Stimulated activated CD4-positive, alpha-beta T cell treated with anti-CD3 and anti-CD28 coated beads, TNF-alpha, amount 100 ng/mL, for 1 hour (primary cell): ENCODE measurements at places on chromosomes 12 and 14.

GRCh38 chr12:111448846-111449790, 43.4 kb downstream of the SH2B3 start:
- DNase-seq: no peak

DNA sequence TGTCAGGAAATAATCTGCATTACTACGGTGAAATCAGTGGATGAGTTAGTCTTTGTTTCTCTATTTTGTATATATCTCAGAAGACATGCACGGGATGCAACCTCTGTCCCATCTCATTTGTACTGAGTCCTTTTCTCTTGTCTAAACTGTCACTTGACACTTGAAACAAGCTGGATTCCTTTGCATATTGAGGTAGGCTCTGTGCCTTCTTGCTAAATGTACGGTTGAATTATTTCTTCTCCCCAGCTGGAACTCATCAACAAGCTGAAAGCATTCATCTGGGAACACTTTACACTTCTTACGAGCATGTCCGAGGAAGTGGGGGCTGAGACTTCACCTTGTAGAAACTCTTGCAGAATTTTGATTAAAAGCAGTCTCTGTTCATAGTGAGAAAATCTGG, 119.5 kb downstream of the VEZT start:
- no peak for DNase-seq

DNA sequence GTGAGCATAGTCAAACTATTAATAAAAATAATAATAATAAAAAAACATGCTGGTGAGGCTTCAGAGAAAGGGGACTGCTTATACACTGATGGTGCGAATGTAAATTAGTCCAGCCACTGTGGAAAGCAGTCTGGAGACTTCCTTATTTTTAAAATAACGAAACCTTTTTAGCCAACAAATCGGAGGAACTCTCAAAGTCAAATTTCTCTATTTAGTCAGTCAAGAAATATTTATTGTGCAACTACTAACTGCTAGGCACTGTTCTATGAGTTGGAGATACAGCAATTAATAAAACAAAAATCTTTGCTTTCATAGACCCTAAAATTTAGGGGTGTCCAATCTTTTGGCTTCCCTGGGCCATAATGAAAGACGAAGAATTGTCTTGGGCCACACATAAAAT, 10.8 kb downstream of the TAOK3 start:
- DNase-seq: no peak

DNA sequence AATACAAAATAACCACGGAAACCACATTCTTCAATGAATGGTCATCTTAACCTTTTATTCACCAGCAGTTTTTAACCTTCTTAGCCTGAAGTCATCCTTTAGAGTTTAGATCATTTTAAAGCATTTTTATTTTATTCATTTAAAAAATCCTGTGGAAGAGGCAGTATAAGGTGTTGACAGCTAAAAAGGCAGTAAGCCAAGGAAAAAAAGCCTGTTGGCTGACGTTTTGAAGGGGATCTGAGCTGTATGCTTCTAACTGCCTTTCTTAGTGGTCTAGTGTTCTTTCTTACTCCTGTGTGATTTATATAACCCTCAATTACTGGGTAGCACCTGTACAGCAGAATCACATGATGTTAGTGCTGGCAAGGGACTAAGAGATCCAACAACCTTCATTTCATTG, 438.3 kb upstream of the SEL1L start:
- DNase-seq: no peak
